ENCODE measurements at places on chromosomes 6 and 20. TPM values are rescaled to one million over a fixed set of nuclear protein-coding genes. Genes with fewer than 3 reads are reported as not detected.

DNA sequence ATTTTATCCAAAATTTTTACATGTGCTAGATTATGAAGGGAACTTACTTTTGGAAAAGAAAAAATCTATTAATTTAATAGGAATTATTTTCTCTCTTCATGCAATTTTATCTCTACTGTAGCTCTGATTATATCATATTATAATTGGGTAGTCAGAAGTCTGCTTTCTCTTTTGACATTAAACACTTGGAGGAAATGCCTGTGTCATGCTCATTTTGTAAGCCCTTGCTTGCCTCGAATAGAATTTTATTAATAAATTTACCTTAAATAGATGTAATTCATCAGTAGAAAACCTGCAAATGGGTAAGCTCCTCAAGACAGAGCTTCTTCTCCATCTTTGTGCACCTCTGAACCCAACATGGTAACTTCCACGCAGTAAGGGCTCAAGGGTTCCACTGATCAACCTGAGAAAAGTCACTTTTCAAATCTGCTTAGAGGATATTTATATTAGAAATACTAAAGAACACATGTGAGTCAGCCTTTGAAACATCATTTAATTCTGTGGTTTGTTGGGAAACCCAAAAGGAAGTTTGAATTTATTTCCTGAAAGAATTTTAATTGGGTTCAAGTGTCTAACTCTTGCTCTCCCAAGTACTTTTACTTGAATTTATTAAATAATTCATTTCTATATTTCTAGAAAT, 266.0 kb downstream of the ALDH8A1 start:
- no peak for DNase-seq

- peak; percentile 89 for DNase-seq
Measured at GRCh38 chr6:165987483-165988301, 180.0 kb downstream of the TBXT start.

DNA sequence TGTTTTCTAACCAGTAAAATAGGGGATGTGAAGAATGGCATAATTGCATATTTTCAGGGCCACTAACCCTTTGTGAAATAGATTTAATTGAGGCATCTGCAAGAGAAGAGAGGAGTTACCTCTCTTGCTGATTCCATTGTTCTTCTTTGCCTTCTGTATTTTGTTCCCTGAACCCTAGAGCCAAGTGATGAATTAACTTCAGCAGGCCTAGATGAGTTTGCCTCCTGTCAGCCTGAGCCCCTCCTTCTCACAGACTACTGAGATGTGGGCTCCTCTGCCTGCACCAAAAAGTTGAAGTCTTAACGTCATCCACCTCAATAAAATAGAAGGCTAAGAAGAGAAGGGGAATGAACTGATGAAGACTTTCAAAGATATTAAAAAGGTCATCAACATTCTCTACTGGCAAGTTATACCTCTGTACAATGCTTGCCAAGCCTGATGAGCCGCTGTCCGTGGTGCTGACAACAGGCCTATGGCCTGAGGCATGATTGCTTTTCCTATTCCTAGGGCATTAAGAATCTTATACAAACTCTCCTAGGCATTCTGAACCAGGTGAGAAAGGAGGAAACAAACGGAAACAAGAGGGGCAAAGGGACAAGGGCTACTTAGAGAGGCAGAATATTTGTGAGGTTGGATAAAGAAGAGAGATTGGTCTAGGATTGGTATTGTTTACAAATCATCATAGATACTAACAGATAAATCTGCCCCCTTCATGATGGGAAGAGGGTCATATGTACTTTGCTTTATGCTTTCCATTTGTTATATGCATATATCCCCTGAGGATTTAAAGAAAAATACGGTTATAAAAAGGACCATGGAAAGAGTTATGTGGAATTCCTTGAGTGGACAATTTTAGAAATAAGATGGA, 46.8 kb downstream of the CD24 start:
- DNase-seq: peak; percentile 14

The PRSS35 gene
- polyA plus RNA-seq: 0.51 TPM

GRCh38 chr6:131897050-131897435, 54.1 kb downstream of the CCN2 start:
- DNase-seq: no peak

The BTBD3 gene
- 16.3 TPM for polyA plus RNA-seq

- DNase-seq: no peak
Measured at GRCh38 chr20:56987986-56988385, 278.5 kb downstream of the BMP7 start.

DNA sequence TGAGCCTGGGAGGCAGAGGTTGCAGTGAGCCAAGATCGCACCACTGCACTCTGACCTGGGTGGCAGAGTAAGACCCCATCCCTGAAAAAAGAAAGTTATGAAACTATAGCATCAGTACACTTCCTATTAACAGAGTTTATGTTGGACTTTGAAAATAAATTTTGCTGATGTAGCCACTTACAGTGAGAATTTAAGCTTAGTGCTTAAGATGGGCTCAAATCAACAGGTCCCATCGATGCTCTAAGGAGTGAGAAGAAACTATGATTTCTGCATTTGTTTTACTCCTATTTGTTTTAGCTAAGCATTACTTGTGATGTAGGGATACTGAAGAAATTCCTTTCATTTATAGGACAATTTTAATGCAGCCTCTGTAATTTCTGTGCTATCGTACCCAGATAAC, 93.3 kb upstream of the CLDN20 start:
- DNase-seq: no peak

GRCh38 chr6:43717389-43717788, 29.8 kb upstream of the MRPS18A start:
- no peak for DNase-seq

The DYNLT2 gene
- polyA plus RNA-seq: 1.1 TPM

DNA sequence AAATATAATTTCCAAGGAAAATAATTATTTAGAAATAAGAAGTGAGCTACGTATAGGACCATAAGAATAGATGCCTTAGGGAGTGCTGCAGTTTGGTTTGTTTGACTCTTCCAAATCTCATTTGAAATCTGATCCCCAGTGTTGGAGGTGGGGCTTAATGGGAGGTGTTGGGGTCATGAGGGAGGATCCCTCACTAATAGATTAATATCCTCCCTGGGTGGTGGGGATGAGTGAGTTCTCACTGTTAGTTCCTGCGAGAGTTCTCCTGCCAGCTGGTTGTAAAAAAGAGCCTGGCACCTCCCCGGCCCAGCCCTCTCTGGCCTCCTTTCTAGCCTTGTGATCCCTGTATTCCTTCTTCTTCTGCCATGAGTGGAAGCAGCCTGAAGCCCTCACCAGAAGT, 69.3 kb downstream of the RCAN2 start:
- no peak for DNase-seq

The CDS2 gene
- 44.0 TPM for polyA plus RNA-seq

GRCh38 chr6:110693994-110694393, 121.3 kb downstream of the CDK19 start:
- DNase-seq: no peak

- no peak for DNase-seq
Measured at GRCh38 chr6:77037439-77037838, 425.9 kb downstream of the HTR1B start.

DNA sequence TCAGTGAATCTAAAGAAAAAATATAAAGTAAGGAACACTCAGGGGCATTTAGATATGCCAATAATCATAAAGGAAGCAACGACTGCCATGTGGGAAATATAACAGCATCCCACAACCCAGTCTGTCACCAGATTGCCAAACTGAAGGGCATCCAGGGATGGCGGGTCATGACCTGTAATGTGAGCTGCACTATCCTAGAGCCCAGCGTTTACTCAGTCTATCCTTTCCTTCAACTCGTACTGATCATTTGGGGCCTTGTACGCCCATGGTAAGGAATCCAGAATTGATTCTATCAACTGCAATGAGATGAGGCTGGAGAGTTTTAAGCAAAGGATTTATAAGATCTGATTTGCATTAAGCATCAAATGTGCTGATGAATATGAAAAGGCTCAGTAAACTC, 5.3 kb downstream of the TRPC4AP start:
- DNase-seq: no peak

DNA sequence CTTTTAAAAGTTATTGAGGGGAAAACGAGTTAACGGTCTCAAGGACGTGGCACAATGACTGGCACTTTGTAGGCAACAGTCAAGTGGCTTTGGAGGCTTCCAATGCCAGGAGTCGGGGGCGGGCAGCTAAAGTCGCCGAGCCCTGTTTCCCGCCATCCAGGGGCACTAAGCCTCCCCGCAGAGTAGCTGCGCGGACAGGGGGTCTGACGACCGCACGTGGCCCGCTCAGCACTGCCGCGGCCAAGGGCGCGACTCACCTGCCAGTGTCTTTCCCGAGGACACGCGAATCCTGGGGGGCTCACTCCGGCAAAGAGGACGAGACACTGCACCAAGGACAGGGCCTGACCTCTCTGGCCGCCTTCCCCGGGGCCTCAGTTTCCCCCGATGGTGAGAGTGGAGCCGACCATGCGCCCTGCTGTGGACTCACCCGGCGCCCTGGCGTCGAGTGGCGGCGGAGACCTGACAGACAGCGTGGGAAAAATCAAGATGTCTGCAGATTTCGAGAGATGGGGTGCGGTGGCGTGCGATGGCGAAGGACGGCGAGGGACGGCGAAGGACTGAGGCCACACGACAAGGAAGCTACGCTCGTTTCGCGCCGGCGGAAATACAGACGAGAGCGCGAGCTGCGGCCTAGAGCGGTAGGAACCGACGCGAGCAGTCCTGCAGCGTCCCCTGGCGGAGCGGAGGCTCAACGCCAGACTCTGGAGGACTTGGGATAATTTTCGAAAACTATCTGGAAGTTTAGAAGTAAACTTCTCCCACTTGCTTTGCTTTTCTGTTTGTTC, at the start of gene SNHG17:
SNHG17 (minus strand) TSS at position 559 of the 785 bp plus-strand sequence.
- peak; percentile 98 for DNase-seq

GRCh38 chr6:38212579-38212978, 393.1 kb downstream of the ZFAND3 start:
- DNase-seq: no peak

DNA sequence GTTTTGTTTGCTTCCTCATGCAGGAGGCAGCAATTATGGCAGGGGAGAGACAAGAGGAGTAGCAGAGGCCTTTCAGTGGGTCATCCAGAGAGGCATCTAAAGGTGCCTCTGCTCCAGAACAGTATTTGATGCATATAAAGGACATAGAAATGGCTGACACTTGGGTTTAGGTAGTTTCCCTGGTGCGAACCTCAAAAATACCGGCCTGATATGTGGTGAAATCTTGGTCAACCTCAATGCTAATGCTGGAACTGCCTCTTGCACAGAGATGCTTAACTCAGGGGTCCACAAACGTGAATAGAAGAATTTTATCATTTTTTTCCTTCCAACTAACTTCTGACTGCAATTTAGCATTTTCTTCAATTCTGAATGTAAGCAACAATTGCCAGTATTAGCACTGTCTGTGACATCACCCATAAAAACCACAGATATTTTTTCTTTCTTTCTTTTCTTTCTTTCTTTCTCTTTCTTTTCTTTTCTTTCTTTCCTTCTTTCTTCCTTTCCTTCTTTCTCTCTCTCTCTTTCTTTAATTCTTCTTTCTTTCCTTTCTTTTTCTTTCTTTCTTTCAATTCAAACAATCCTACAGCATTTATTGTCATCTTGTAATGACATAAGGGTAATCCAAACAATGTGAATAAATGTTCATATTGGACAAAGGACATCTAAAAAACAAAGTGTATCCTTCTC, 180.0 kb upstream of the UST start:
- no peak for DNase-seq

- DNase-seq: peak; percentile 91
Measured at GRCh38 chr20:50762435-50763220, 31.2 kb downstream of the PARD6B start.

The VPS52 gene
- polyA plus RNA-seq: 22.8 TPM

The SRPK1 gene
- polyA plus RNA-seq: 46.2 TPM

The GJA1 gene
- 76.7 TPM for polyA plus RNA-seq

DNA sequence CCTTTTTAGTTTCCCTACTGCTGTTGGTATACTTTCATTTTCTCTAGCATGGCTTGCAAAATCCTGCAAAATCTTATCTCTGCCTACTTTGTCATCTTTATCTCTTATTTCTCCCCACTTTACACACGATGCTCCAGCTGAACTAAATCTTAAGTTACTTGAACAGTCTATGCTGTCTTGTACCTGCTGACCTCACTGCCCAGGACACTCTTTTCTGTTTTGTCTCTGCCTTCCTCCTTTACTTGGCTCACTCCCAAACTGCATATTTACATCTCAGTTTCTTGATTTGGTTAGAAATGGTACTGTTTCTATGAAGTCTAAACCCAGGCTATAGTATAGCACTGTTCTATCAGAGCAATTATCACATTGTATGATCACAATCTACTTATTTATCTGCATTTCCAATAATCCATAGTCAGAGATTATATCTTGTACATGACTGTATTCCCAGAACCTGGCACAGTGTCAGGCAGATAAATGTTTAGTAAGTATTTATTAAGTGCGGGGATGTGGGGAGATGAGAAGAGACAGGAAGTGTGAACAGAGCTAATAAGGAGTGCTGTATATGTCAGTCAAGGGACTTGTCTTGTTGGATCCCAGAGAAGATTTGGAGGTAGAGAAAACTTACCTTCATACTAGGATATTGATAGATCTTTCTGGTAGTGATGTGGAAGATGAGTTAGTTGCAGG, 57.6 kb downstream of the ADGRG6 start:
- no peak for DNase-seq

The IL20RA gene
- not detected for polyA plus RNA-seq

- DNase-seq: no peak
Measured at GRCh38 chr6:38715016-38715689, at the start of gene DNAH8. TSS of gene DNAH8 (plus strand) at chr6:38715311. CDS start at chr6:38722810, 7,499 bp downstream.

GRCh38 chr20:40323361-40323794, 365.7 kb downstream of the MAFB start:
- no peak for DNase-seq

The SLC2A4RG gene
- 59.6 TPM for polyA plus RNA-seq

GRCh38 chr6:24910331-24910960, 25.3 kb downstream of the RIPOR2 start:
- DNase-seq: no peak

GRCh38 chr6:129419324-129419723, 290.7 kb downstream of the ARHGAP18 start:
- no peak for DNase-seq

DNA sequence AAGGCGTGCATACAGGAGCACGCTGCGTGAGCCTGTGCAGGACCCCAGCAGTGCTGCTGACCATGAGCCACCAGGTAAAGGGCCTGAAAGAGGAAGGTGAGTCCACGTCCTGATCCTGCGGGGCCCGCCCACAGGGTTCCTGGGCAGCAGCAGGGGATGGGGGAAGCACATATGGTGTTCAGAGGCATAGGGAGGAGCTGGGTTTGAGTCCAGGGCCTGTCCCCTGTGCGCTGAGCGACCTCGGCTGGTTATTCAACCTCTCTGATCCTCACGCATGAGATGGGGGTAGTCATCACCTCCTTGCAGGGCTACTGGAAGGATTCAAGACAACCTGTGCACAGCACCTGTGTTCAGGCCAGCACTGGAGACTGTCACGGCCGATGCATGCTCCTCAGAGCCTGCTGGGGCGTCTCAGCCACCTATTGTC, at the start of gene TMC2:
TMC2 (plus strand) TSS at position 14 of the 427 bp plus-strand sequence; CDS start at position 63, 49 bp downstream.
- no peak for DNase-seq

- DNase-seq: no peak
Measured at GRCh38 chr6:35397806-35398418, 54.2 kb upstream of the FANCE start.

DNA sequence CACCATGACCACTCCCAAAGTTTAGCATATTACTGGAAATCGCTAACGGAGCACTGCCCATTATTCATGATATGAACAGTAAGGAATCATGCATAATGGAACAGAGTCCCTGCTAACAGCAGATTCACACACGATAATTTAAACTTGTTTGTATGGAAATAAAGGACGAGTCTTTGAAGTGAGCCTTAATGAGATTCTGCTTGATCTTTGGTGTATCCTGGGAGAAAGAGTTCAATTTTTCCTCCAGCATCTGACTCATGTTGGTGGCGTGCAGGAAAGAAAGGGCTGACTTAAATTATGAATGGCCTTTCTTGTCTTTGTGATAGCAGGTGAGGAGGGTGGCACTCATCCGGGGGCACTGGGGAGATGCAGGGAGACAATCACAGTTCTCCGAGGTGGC, 194.6 kb downstream of the ZNF217 start:
- DNase-seq: no peak

The GSTA2 gene
- not detected for polyA plus RNA-seq
